ENCODE measurements at places on chromosomes 3 and 15.

GRCh38 chr3:197137751-197138150 lies 108.1 kb upstream of the MELTF start:
- DNase-seq: no peak

DNA sequence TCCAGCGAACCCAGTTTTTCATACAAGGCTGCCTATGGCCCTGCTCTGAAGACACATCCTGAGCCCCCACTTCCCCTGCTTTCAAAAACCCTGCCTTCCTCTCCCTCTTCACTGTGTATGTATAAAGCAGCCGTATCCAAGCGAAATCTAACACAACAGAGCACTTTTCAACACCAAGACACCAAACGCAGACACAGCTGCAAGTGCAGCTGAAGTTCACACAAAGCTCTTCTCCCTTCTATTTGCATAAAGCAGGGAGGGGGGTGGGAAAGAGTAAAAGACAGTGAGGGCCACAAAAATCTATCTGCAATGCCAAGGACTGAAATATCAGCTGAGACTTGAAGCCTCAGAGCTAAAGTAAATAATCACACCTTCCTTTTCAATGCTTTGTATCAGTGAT lies 35.1 kb upstream of the CSPG5 start:
- no peak for DNase-seq

DNA sequence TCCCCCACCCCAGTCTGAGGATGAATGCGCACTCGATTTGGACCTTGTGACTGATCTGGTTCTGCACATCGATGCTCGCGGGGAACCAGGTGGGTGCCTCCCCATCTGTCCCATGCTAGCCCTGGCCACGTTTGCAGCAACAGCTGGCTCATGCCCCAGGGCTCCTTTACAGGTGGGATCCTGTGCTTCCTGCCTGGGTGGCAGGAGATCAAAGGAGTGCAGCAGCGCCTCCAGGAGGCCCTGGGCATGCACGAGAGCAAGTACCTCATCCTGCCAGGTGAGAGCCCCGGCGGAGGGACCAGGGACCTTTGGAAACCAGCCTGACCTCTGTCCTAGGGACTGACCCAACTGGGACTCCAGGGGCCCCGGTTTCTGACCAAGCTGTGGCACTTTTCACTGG lies 44.3 kb downstream of the DHX30 start:
- no peak for DNase-seq

DNA sequence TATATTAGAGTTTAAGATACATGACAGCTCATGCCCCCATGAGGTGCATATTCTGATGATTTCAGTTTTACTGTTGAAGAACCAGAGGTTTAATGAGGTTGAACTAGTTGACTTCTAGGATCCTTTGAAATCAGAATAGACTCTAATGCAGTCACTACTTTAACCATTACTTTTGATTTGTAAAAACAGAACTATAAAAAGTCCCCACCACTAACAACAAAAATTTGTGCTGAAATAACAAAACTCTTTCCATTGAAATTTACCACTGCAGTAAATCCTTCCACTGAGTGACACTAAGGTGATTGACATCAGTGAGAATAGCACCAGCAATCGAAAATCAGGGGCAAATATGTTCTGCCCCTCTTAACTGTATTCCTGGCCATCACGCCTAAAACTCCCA lies 214.1 kb downstream of the SHQ1 start:
- no peak for DNase-seq

DNA sequence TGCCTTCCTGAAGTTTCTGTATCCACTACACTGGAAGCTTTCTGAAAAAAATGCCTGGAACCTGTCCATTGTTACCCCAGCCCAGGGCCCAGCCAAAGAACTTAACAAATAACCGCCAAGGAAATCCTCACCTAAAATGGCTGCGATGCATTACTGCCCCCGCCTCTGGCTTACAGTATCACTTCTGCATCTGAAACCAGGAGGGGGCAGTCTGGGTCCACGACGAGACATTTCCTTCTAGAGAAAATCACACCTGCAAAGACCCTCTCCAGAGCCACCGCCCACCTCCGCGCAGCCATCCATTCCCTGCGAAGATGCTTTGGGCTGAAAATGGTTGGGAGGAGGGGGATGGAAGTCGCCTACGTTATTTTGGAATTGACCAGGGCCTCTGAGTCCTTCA lies 22.4 kb upstream of the CELF6 start:
- no peak for DNase-seq

DNA sequence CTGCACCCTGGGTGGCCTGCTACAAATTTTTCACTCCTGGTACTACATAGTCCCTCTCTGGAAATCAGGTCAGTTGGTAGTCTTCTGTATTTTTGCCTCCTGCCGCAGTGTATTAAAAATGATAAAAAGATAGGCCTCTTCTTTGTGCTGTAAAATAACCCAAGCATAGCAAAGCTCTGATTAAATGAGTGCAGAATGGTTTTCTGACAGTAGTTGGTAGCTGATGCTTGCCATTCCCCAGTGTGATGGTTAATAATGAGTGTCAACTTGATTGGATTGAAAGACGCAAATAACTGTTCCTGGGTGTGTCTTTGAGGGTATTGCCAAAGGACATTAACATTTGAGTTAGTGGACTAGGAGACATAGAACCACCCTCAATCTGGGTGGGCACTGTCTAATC lies 264.4 kb upstream of the ZNF717 start:
- no peak for DNase-seq

- DNase-seq: no peak
Measured at GRCh38 chr3:4695846-4696245, 202.7 kb downstream of the ITPR1 start.

DNA sequence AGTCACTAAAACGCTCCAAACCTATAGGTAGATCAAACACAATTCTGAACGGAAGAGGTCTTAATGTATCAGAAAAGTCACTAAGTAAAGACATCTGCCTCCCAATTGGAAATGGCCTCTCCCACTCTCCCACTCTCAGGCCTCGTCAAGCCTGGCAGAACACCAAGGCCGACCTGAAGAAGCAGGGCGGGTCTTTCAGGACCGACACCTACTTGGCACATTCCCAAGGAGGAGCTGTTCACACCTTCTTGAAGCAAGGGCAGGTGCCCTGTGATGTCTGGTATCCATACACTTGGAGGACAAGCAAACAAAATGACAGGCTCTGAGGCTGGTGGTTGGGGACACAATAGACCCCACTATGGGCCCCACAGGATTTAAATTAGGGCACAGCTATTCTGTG lies 30.0 kb downstream of the XXYLT1 start:
- no peak for DNase-seq

- DNase-seq: no peak
Measured at GRCh38 chr15:67862750-67863441, 23.1 kb upstream of the RNU6-1 start.

GRCh38 chr3:184231671-184232070 lies 2.3 kb downstream of the VWA5B2 start:
- DNase-seq: no peak

DNA sequence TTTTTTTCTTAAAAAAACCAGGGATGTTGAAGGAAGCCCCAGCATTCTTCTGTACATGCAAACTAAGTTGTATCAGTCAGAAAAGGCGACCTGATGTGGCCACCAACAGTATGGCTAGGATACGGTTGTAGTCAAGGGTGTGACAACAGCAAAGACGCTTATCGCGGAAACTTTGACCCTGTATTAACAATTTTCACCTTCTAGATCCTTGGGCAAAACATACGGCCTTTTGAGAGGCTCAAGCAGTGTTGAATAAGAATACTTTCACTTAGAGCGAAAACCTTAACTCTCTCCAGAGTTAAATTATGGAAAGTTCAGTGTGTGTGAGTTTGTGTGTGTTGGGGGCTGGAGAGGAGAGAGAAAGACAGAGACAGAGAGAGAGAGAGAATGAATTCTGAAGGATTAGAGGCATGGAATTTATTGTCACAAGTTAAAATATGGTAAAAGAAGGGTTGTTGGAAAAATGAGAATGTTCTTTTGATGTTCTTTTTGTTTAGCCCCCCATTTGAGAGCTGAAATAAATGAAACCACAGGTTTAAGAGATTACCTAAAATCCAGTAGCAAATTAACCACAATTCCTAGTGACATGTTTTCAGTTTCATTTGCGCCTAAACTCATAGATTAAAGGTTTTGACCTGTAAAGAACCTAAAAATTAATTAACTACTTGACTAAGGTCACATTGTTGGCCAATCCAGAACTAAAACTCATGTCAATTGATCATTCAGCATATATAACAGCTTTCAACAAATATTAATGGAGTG lies 9.2 kb downstream of the ALCAM start:
- no peak for DNase-seq

DNA sequence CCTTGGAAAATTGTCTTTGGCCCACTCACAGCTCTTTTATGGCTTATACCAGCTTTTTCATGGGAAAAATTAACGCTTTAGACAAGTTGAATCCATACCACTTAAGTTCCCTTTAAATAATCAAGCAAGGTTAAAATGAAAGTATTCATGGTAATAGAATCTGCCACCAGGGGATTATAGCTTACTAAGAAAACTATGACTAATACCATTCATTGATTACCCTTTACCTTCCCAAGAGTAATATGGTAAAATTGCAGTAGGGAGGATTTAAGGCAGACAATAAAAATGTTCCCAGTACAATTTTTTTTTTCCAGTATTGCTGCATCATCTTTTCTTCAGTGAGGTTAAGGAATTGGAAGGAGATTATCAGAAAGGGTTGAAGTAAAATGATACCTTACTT lies 641.1 kb upstream of the NAALADL2 start:
- no peak for DNase-seq

DNA sequence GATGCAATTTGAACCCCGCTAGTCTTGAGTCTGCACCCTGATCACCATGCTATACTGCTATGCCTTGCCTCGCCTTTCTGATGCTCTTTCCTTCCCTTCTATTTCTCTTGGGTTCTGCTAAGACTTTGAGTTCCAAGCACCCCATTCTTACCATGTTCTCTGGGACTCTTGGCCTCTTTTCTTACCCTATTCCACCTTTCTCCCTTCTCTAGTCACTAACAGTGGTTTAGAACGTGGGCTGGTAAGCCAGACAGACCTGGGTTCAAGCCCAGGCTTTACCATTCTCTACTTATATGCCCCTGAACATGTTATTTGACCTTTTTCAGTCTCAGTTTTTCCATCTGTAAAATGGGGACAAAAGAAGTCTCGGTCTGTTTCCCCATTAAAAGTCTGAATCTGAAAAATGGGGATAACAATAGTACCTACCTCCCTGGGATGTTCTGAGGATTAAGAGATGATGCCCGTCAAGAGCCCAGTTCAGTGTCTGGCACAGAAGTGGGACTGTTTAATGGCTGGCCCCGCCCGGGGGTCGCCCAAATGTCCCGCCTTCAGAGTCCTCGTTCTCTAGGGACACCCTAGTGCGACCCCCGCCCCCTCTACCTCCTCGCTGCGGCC lies 376 bp downstream of the TADA3 start:
- no peak for DNase-seq

GRCh38 chr3:40340541-40341170 lies 31.1 kb downstream of the EIF1B start:
- no peak for DNase-seq

DNA sequence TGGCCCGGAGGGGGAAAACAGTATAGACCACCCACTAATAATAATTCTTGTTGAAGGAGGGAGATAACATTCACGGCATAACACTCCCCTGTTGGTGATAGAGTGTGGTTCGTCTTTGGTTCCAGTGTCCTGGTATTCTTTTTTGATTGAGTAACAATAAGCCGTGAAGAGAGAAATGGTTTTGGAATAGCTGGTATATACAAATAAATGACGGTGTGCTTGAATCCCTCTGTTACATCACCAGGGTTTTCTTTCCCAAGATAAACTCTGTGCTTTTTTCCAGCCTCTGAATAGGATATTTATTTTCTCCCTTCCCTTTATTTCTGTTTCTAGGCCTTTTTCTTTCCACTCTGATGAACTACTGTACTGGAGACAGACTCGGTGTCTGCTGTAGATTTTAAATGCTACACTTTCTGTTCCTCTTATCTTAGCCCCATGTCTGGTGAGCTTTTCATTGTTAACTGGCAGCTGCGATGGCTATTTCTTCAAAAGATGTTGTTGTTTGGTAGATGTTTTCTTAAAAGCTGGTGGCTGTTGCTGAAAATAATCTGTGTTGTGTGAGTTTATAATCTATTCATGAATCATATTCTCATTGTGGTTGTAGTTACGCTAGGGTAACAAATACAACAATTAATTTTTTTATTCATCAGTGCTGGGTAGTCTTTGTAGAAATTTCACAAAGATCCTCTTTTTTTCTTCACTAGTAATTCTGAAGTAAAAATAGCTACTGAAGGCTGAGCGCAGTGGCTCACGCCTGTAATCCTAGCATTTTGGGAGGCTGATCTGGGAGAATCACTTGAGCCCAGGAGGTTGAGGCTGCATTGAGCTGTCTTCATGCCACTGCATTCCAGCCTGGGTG lies 15.5 kb upstream of the SCAANT1 start:
- DNase-seq: no peak

DNA sequence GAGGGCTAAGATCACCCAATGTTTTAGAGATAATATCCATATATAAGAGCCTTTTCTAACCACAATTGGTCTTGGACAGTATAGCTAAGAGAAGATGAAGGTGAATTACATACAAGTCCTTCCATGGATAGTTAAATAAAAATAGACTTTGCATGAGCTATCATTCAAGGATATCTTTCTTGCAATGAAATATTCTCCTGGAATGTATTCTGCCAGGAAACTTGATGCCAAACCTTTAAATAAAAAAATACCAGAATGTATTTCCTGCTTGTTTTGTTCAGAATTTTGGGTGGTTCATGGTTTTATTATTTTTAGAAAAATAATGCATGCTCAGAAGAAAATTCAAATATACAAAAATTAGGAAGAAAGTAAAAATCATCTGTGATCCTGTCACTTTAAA lies 88.8 kb upstream of the PPIB start:
- no peak for DNase-seq

- DNase-seq: no peak
Measured at GRCh38 chr15:47244361-47244760, 472.9 kb upstream of the SEMA6D start.

DNA sequence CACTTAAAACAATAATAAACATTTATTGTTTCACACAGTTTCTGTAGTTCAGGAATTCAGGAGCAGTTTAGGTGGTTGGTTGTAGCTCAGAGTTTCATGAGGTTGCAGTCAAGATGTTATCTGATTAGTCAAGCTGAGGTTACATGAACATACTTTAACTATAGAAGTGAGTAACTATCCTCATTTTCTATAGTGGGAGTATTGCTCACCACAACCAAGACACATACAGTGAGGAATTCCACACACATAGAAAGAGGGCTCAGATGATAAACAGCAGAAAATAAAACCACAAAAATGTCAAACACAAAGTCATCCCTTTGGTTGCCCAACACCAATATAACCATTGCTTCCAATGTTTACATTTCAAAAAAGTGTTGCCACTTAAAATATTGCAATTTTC lies 13.6 kb downstream of the SCN11A start:
- no peak for DNase-seq

GRCh38 chr3:89740881-89741177 lies 633.4 kb downstream of the EPHA3 start:
- DNase-seq: no peak

- no peak for DNase-seq
Measured at GRCh38 chr3:185793381-185793780, 31.5 kb downstream of the IGF2BP2 start.

GRCh38 chr3:49611719-49612118 lies 57.4 kb downstream of the BSN start:
- DNase-seq: no peak
